ENCODE measurements at places on chromosomes 7 and 10. TPM values are rescaled to one million over a fixed set of nuclear protein-coding genes. Genes with fewer than 3 reads are reported as not detected.

C10orf67 gene
- 0.17 TPM for polyA plus RNA-seq

GRCh38 chr7:73919694-73920375 is 58.9 kb downstream of the TMEM270 start:
- DNase-seq: no peak

ATP6V0E2 gene
- 9.0 TPM for polyA plus RNA-seq

DNA sequence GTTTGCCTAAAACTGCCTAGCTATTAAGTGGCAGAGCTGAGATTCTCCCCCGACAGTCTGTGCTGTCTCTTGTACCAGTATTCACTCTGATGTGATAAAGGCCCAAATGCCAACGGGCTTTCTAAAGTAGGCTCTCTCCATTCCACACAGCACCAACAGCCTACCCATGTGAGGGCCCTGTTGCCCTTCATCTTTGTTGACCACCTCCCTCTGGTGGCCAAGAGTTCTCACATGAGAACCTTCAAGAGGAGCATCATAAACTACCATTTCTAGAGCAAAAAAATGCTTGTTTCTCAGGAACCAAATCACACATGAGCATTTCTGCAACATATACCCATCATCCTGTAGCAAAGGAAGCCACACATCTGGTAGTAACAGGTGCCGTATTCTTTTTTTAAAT is 185.8 kb downstream of the GRM8 start:
- no peak for DNase-seq

- no peak for DNase-seq
Observed at GRCh38 chr7:24914465-24914859, 65.5 kb downstream of the OSBPL3 start.

GTPBP4 gene
- polyA plus RNA-seq: 37.4 TPM

SPDYE2B gene
- polyA plus RNA-seq: 1.8 TPM

- DNase-seq: no peak
Observed at GRCh38 chr10:127145173-127145572, 51.2 kb downstream of the INSYN2A start.

CFAP69 gene
- 2.5 TPM for polyA plus RNA-seq

DNA sequence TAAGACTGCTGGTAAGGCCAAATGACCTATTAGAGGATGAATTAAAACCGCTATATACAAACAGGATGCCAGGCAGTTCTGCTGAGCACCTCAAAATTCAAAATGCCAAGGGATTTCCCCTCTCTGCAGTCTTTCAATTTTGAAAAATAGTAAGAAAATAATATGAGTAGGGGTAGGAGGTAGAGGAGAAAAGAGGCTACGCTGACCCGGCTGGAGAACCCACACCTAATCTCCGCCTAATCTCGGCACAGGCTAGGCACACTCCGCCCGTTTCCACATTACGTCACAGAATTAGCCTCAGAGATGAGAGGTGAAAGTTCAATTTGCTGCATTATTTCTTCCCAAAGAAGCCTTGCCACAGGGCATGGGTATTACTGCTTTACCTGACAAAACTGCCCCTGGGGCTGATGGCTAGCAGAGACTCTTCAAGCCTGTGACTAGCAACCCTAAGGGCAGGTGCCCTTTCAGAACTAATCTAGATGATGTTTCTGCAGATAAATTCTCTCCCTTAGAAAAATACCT is 21.3 kb upstream of the SPOCK2 start:
- no peak for DNase-seq

GRCh38 chr7:272108-272615 is 17.8 kb upstream of the FOXL3 start:
- no peak for DNase-seq

GRCh38 chr7:112799448-112800120 is 9.4 kb upstream of the TMEM168 start:
- DNase-seq: peak; percentile 54

CALML5 gene
- polyA plus RNA-seq: not detected

PIP gene
- polyA plus RNA-seq: not detected

- DNase-seq: no peak
Observed at GRCh38 chr10:112461029-112461887, 14.2 kb downstream of the VTI1A start.

GRCh38 chr10:775245-776075 is 86.0 kb upstream of the DIP2C start:
- no peak for DNase-seq

GRCh38 chr10:122861711-122862161 is 16.1 kb upstream of the CUZD1 start:
- DNase-seq: no peak

POM121 gene
- 28.2 TPM for polyA plus RNA-seq

DNA sequence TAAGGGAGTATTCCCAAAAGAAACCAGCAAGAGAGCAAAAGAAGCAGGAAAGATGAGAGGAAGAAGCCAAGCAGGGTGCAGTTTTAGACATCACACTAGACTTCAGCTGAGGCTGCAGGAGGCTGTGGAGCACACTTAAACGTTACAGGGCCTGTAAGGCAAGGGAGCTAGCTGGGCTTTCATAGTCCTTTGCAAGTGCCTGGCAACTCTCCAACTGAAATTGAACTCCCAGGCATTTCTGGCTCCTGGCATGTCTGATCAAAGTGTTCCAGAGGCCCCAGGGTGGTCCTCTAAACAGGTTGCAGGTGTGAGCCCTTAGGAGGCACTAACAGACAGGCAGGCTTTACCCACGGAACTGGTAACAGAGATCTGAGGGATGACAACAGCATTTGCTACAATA is 750.2 kb downstream of the XPNPEP1 start:
- DNase-seq: peak; percentile 26

DNA sequence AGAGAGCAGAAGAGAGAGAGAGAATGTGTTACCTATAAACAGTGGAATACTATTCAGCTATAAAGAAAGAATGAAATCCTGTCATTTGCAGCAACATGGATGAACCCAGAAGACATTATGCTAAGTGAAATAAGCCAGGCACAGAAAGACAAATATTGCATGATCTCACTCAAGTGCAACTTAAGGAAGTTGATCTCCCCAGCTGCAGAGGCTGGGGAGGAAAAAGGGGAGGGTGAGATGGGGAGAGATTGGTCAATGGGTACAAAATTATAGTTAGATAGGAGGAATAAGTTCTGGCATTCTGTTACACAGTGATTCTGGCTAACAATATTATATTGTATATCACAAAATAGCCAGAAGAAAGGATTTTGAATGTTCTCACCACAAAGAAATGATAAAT is 11.2 kb upstream of the JAZF1 start:
- no peak for DNase-seq

DNA sequence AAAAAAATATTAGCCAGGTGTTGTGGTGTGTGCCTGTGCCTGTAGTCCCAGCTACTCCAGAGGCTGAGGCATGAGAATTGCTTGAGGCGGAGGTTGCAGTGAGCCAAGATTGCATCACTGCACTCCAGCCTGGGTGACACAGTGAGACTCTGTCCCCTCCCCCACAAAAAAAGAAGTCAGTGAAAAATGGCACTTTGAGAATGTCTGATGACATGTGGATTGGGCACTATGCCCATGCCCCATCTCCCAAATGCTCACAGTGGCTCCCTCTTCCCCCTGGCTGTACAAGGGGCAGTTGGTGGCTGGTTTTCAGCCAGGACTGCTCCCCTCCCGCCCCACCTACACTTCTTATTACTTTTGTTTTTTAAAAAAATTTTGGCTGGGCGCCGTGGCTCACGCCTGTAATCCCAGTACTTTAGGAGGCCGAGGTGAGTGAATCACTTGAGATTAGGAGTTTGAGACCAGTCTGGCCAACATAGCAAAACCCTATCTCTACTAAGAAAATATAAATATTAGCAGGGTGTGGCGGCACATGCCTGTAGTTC is 26.1 kb downstream of the IL15RA start:
- DNase-seq: no peak

- no peak for DNase-seq
Observed at GRCh38 chr10:98308669-98309365, 40.8 kb upstream of the LOXL4 start.

DNA sequence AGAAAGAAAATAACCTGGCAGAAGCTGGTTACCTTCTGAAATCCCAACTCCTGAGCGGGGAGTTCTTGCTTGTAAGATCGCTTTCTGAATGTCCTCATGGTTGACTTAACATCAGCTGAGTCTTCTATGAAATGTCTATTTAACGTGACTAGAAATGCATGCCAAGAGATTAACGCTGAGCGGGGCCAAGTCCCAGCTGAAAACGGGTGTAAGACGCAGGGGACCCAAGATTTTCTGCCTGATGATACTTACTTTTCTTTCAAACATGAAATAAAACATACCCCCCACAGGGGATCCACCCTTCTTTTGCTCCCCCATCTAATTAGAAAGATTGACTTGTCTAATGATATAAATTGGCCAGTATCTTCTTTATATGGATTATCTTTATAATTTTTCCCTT is 14.9 kb downstream of the OR9A2 start:
- DNase-seq: no peak

NUTM2A gene
- polyA plus RNA-seq: 3.0 TPM

DNA sequence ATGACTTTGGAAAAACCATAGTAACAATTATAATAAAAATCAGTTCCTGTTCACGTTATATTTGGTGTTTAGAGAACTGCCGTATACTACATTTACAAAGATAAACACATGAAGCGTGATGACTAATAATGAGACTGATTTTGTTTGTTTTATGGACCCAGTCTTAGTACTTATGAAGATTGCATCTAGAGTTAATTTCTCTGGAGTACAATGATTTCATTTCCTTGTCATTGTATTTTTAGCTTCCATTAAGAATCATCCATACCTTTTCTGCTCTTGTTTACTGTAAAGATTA is 2.9 kb downstream of the RBM20 start:
- no peak for DNase-seq

MICALL2 gene
- polyA plus RNA-seq: 4.3 TPM

Measured in muscle of back (tissue), 13 donors.